ENCODE measurements at places on chromosomes 2 and 18. TPM values are rescaled to one million over a fixed set of nuclear protein-coding genes. Genes with fewer than 3 reads are reported as not detected.

GRCh38 chr2:152626911-152627339 is 90.3 kb downstream of the PRPF40A start:
- H3K27me3 ChIP-seq, result no peaks in the 10 kb centered on the region
- H3K4me1 ChIP-seq, result no peaks in the 10 kb centered on the region

- H3K4me3 ChIP-seq, result no peak overlapping the region
- no peaks in the 10 kb centered on the region for H3K27me3 ChIP-seq
- no peak overlapping the region for H3K27ac ChIP-seq
- no peak for DNase-seq
- no peaks in the 10 kb centered on the region for H3K36me3 ChIP-seq
Measured at GRCh38 chr2:198287706-198288105, 483.3 kb downstream of the PLCL1 start.

The SP140L gene
- total RNA-seq, result 21.8 TPM

DNA sequence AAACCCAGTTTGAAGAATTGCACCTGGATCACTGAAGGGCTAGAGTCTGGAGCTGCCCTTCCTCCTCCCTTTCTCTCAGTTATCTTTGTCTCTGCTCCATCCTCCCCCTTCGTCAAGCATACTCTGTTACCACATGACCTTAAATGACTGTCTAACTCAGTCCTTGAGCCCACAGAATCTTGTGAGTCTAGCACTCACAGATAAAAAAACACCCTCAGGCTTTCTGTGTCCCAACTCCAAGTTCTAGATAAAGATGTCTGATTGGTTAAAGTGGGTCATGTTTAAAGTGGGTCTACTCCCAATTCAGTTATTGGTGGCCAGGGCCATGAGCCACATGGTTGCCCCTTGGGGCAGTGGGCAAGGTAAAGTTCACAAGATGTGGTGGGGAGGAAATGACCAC is 53.5 kb upstream of the CYP1B1 start:
- H3K27ac ChIP-seq, result no peak overlapping the region
- H3K4me1 ChIP-seq, result no peaks in the 10 kb centered on the region
- no peak overlapping the region for H3K4me3 ChIP-seq
- DNase-seq, result no peak

The CD207 gene
- total RNA-seq, result 0.78 TPM

GRCh38 chr18:9850309-9850708 is 35.5 kb upstream of the TXNDC2 start:
- DNase-seq, result no peak
- H3K4me1 ChIP-seq, result peaks cover 6% of the 10 kb centered on the region
- no peaks in the 10 kb centered on the region for H3K27me3 ChIP-seq
- H3K27ac ChIP-seq, result no peak overlapping the region
- no peak overlapping the region for H3K4me3 ChIP-seq

The C2orf80 gene
- not detected for total RNA-seq

The GKN1 gene
- total RNA-seq, result not detected

- no peak for DNase-seq
- no peaks in the 10 kb centered on the region for H3K4me1 ChIP-seq
- H3K4me3 ChIP-seq, result no peak overlapping the region
- H3K27me3 ChIP-seq, result no peaks in the 10 kb centered on the region
Measured at GRCh38 chr2:127173057-127173456, 47.0 kb downstream of the CYP27C1 start.

DNA sequence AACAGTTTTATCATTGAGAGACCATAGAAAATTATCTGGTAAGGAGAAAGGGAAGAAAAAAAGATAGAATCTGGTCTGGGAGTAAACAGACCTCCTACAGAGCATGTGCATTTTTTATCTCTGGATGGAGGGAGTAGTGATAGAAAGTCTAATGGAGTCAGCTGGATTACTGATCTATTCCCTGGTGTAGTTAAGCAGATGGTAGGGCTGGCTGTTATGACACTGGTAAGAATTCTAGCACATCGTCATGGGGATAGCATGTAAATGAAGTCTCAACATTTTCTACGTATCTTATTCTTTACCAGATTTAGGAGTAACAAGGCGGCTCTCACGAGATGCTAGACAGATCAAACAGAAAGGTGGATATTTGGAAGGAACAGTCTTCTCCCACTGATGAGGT is 407.4 kb downstream of the NRXN1 start:
- no peaks in the 10 kb centered on the region for H3K4me1 ChIP-seq
- H3K4me3 ChIP-seq, result no peak overlapping the region
- no peak overlapping the region for H3K27ac ChIP-seq

The DUSP19 gene
- total RNA-seq, result 8.1 TPM

- no peaks in the 10 kb centered on the region for H3K27me3 ChIP-seq
- H3K27ac ChIP-seq, result no peak overlapping the region
- DNase-seq, result no peak
- H3K4me1 ChIP-seq, result no peaks in the 10 kb centered on the region
Measured at GRCh38 chr2:62010632-62011256, 105.3 kb downstream of the COMMD1 start.

The GPR148 gene
- total RNA-seq, result not detected

The TMEM198 gene
- total RNA-seq, result 2.3 TPM

DNA sequence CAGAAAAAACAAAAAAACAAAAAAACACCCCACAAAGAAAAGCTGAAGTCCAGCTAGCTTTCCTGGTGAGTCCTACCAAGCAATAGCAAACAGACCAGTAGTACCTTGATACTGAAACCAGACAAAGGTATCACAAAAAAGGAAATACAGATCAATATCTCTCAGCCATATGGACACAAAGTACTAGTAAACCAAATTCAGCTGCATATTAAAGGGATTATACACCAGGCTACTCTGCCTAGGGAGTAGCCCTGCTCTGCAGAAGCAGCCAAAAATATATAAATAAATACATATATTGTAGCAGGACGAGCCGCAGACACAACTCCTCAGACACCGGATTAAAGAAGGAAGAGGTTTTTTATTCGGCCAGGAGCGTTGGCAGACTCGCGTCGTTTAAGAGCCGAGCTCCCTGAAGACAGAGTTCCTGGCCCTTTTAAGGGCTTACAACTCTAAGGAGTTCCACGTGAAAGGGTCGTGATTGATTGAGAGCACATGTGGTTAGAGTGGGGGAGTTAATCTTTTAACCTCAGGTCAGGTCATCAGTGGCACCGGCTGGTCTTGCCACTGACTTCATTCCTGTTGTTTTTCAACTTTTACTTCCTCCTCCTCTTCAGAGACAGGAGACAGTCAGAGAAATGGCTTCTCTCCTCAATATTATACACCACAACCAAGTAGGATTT is 38.4 kb upstream of the DTNB start:
- no peak overlapping the region for H3K4me3 ChIP-seq
- no peaks in the 10 kb centered on the region for H3K27me3 ChIP-seq
- no peaks in the 10 kb centered on the region for H3K36me3 ChIP-seq

The ARHGAP28 gene
- 8.6 TPM for total RNA-seq

GRCh38 chr18:7304061-7304370 is 73.1 kb downstream of the LRRC30 start:
- H3K36me3 ChIP-seq, result no peaks in the 10 kb centered on the region
- no peak overlapping the region for H3K27ac ChIP-seq
- H3K27me3 ChIP-seq, result no peaks in the 10 kb centered on the region
- no peaks in the 10 kb centered on the region for H3K4me1 ChIP-seq
- H3K4me3 ChIP-seq, result no peak overlapping the region
- DNase-seq, result no peak

DNA sequence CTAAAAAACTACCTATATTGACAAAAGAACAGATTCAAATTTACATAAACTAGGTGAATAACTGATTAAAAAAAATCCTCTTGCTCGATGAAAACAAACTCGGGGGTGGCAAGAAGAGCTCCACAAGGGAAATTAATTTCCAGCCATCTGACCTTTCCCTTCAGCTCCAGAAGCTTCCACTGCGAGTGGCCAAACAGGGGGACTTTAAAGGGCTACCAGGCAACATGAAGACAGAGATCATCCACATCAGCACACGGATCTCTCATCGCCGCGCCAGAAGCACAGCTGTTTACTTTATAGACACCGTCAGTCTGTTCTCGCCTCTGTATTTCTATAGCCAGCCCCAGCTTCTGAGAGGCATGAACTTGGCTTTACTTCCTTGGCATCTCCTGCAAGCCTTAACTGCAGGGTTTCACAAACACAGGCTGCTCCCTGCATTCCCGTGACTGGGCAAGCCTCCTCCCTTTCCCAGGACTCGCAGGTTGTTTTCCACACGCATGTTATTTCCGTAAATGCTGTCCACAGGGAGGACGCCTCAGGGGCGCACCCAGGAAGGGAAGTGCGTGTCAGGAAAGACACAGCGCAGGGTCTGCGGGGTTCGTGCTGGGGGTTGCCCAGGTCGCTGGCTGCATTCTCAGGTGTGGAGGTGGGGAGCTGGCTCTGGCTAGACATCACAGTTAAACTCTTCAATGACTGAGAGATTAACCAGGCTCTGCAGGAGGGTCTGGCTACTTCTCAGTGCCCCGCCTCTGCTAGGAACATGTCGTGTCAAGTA is 85.0 kb downstream of the USP40 start:
- H3K27ac ChIP-seq, result peak overlapping the region; percentile 32
- no peak overlapping the region for H3K4me3 ChIP-seq
- H3K27me3 ChIP-seq, result no peaks in the 10 kb centered on the region

The ANKRD62 gene
- not detected for total RNA-seq

The TBR1 gene
- total RNA-seq, result not detected

DNA sequence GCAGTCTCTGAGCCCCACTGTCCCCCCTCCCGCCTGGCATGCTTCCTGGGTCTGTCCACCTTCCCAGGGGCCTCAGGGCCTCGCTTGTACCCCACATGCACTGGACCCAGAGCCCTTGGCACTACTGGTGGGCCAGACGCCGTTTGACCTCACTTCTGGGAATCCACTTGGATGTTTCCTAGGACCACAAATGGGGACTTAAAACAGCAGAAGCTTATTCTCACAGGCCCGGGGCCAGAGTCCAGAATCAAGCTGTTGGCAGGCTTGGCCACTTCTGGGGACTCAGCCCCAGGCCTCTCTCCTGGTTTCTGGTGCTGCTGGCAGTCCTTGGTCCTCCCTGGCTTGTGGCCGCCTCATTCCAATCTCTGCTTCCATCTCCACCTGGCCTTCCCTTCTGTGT is 19.6 kb downstream of the ANO7 start:
- H3K4me3 ChIP-seq, result no peak overlapping the region
- no peaks in the 10 kb centered on the region for H3K36me3 ChIP-seq
- H3K4me1 ChIP-seq, result no peaks in the 10 kb centered on the region
- no peak overlapping the region for H3K27ac ChIP-seq

The GATA6 gene
- total RNA-seq, result 28.7 TPM

DNA sequence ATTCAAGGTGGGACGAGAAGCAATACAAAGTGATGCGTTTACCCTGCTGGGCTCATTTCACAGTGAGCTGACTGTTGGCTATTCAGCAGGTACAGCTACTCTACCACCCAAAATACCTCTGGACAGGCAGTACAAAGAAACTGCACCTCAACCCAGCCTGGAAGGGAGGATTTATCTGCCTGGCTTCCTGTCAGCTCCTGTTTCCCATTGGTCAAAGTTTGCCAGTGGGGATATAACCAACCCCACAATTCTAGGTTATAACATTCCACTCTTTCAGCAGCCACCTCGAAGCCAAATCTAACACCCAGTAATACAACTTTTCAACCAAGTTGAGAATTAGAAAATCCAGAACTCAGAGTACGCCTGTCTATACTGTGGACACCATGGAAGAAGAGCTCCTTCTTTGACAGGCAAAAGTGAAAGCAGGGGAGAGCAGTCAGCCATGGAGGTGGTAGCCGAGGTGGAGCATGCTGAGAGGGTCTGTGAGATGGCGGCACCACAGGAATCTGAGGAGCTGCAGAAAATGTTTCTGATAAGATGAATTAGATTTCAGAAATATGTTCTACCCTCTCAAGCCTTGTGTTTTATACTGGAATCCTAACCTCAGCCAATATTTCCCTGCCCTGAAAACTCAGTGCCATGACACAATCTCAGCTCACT is 10.8 kb downstream of the DUSP19 start:
- H3K4me1 ChIP-seq, result peaks cover 2% of the 10 kb centered on the region
- H3K36me3 ChIP-seq, result no peaks in the 10 kb centered on the region
- no peak for DNase-seq
- peak overlapping the region; percentile 40 for H3K27ac ChIP-seq
- H3K4me3 ChIP-seq, result no peak overlapping the region

The TUBB8B gene
- not detected for total RNA-seq

GRCh38 chr2:223652902-223653301 is 50.7 kb upstream of the SCG2 start:
- H3K27me3 ChIP-seq, result no peaks in the 10 kb centered on the region
- DNase-seq, result no peak

The MAPRE3 gene
- total RNA-seq, result 15.9 TPM

The LHCGR gene
- 0.42 TPM for total RNA-seq

The RAX gene
- not detected for total RNA-seq

DNA sequence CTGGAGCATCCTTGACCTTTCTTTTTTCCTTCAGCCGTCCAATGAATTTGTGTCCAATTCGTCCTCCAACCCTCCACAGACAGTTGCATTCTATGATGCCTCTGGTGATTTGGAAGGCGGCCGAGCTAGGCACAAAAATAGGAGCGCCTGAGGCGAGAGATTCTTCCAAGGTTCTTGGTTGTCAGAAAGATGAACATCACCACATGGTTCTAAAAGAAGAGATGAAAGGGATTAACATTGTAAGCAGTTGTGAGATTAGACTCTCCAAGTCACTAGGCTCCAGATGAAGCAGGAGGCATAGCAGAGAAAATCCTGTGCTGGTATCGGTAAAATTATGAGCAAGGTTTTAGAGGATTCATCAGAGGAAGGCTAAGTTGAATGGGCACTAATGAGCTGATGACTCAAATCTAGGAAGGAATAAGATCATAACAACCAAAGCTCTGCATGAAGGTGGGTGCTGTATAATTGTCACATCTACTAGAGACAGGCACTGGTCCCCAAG is 75.4 kb upstream of the MAP4K3 start:
- no peaks in the 10 kb centered on the region for H3K4me1 ChIP-seq
- H3K27ac ChIP-seq, result no peak overlapping the region
- no peak for DNase-seq

DNA sequence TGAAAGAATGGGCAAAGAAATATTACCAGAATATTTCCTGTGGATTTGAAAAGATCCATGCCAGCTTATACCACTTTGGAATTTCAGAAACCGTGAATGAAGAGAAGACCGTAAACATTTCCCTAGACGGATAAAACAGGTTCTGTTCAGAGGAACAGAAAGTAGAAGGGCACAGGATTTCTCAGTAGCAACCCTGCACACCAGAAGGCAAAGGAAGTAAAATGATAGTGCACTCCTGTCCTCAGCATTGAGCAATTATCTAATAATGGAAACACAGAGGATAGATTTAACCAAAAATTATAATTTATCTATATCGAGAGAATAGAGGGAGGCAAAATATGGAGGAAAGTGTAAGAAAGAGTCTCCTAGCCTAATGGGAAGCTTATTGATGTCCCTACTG is 87.0 kb upstream of the ITGA6 start:
- H3K27ac ChIP-seq, result no peak overlapping the region
- H3K4me3 ChIP-seq, result no peak overlapping the region
- no peaks in the 10 kb centered on the region for H3K36me3 ChIP-seq
- H3K4me1 ChIP-seq, result no peaks in the 10 kb centered on the region

The COLEC11 gene
- 1.7 TPM for total RNA-seq

DNA sequence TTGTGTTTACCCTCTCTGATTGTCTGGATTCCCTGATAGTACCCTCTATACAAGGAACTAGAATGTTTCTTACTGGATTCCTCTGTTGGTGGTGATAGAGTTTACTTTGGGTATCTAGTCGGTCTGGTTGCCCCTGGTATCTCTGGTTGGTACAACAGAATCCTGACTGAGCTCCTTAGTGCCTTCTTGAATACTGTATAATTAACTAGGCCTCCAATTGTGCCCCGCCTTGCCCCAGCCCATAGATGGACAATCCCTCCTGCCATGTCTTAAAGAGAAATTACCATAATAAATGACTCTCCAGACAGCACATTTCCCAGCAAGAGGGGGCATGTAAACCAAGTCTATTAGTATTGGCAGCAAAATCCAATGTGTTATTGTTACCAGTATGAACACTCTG is 2.3 kb downstream of the SCN1A start:
- H3K27me3 ChIP-seq, result no peaks in the 10 kb centered on the region
- H3K27ac ChIP-seq, result no peak overlapping the region
- no peak overlapping the region for H3K4me3 ChIP-seq
- no peaks in the 10 kb centered on the region for H3K36me3 ChIP-seq

All from aorta (tissue), 5 donors.